HCT116 (cell line): ENCODE measurements at places on chromosomes 3 and 15. TPM values are rescaled to one million over a fixed set of nuclear protein-coding genes. Genes with fewer than 3 reads are reported as not detected.

The IGSF10 gene
- total RNA-seq, result 0.02 TPM

The C2CD4A gene
- total RNA-seq, result not detected

The KNG1 gene
- 0.25 TPM for total RNA-seq

The CAND2 gene
- not detected for total RNA-seq

The SLC35A5 gene
- total RNA-seq, result 21.4 TPM

The DAPK2 gene
- total RNA-seq, result 4.8 TPM

The MST1R gene
- total RNA-seq, result 113 TPM

The TXNRD3 gene
- 19.3 TPM for total RNA-seq

The SAXO2 gene
- total RNA-seq, result 5.7 TPM

The SPINK8 gene
- total RNA-seq, result not detected

GRCh38 chr15:71716990-71717389 lies 93.4 kb upstream of the NR2E3 start:
- no peak overlapping the region for H3K4me3 ChIP-seq
- H3K36me3 ChIP-seq, result no peaks in the 10 kb centered on the region
- H3K4me1 ChIP-seq, result peaks cover 8% of the 10 kb centered on the region
- no peak overlapping the region for H3K27ac ChIP-seq
- no peak for DNase-seq

DNA sequence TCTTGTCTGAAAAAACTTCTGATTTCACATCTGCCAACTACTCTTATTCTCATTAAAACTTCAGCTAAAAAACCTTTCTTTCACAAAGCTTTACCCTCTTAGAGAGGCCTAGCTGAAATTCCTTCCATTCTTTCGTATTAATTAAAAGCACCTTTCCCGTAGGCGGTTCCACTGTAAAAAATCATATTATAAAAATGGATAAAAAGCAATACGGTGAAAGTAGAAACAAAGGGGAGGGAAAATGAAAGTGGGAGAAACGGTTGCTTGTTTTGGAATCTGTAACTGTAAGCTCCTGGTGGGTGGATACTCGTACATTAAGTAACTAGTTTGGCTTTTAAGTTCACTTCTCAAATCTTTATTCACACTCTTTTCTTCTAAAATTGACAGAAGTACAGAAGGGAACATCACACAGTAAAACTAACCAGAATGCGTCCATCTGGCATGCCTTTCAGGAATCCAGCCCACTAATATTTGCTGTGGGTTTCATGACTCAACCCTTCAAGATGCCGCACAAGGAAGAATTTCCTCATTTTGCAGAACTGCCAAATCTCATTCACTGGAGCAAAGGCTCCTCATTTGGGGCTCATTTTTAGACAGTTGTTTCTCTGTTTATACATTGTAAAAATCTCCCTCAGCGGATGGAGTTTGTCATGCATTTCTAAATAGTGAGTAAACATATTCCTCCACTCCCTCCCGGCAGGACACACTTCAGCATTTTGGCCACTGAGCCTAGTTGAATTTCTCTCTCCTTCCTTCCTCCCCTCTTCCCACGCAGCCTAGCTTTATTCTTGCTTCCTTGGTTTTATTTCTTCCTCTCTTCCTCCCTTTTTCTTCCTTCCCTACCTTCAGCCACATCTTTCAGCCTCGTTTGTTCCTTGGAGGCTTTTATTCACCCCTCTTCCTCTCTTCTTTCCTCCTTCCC lies 419.5 kb upstream of the NAALADL2 start:
- H3K27me3 ChIP-seq, result no peaks in the 10 kb centered on the region
- H3K27ac ChIP-seq, result peak overlapping the region; percentile 99
- peak overlapping the region; percentile 76 for H3K4me3 ChIP-seq
- peaks cover 36% of the 10 kb centered on the region for H3K4me1 ChIP-seq

- H3K36me3 ChIP-seq, result no peaks in the 10 kb centered on the region
- DNase-seq, result no peak
- no peak overlapping the region for H3K4me3 ChIP-seq
- no peak overlapping the region for H3K27ac ChIP-seq
These were observed 110.6 kb downstream of the UNC13C start for GRCh38 chr15:54088837-54089236.

DNA sequence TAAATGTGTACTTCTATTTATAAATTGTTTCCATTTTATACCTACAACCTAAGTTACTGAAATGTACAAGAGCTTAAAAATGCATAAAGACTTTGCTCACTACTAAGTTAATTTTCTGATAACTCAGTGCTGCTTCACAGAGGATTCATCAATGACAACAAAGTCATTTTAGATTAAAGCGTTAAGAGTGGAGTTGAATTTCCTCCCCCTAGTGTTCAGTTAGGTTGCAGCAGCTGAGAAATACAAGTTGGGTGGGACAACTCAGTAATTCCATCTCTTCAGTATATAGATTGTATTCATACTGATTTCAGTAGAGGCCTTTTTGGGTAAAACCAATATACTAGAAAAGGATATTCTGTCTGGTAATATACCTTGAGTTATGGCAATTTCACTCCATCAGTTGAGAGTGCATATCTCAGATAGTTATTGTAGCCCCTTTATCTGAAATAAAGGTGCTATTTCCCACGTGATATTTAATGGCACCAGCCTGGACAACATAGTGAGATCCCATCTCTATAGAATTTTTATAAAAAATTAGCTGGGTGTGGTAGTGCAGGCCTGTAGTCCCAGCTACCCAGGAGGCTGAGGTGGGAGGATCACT lies 6.9 kb upstream of the RPL35A start:
- DNase-seq, result peak; percentile 61
- H3K27me3 ChIP-seq, result no peaks in the 10 kb centered on the region

- H3K27ac ChIP-seq, result no peak overlapping the region
- H3K27me3 ChIP-seq, result no peaks in the 10 kb centered on the region
- H3K4me3 ChIP-seq, result no peak overlapping the region
- H3K4me1 ChIP-seq, result no peaks in the 10 kb centered on the region
These were observed 344.9 kb downstream of the NLGN1 start for GRCh38 chr3:173742491-173742890.

DNA sequence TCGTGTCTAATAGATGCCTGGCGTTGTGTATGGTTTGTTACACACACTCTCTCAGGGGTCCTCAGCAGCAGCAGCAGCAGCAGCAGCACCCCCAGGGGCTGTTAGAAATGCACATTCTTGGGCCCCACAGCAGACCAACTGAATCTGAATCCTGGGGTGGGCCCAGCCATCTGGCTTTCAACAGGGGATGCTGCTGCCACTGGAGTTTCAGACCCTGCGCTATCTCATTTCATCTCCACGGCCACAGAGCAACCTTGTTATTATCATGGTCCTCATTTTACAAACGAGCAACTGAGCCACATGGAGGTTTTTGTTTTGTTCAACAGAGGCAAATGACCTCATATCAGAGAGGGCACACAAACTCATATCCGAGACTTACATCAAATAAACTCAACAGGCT lies 47.7 kb downstream of the MGLL start:
- no peak overlapping the region for H3K27ac ChIP-seq
- peaks cover 18% of the 10 kb centered on the region for H3K4me1 ChIP-seq
- no peak overlapping the region for H3K4me3 ChIP-seq
- no peaks in the 10 kb centered on the region for H3K36me3 ChIP-seq
- no peaks in the 10 kb centered on the region for H3K27me3 ChIP-seq

- H3K27me3 ChIP-seq, result no peaks in the 10 kb centered on the region
- H3K36me3 ChIP-seq, result no peaks in the 10 kb centered on the region
- no peak for DNase-seq
- no peak overlapping the region for H3K27ac ChIP-seq
These were observed 175.0 kb downstream of the SOX2 start for GRCh38 chr3:181886676-181887075.

DNA sequence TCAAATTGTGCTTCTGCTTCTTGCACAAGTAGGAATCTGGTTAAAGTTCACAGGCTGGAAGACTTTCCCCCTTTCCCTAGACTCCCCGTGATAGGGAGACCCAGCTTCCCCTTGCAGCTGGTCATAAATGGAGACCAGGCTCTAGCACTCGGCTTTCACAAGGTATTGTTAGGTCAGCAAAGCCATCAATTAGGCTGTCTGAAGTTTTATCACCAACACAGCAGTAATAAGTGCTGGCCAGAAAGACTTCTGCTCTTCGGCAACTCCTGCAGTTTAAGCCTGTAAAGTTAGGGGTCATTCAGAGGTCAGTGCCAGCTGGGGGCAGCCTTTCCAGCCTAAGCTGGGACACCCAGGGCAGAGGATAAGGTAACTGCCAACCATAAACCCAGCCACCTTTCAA lies 203.4 kb downstream of the MEIS2 start:
- no peaks in the 10 kb centered on the region for H3K27me3 ChIP-seq
- H3K4me3 ChIP-seq, result no peak overlapping the region
- peak overlapping the region; percentile 35; the same call in 1 of the 2 replicates for H3K27ac ChIP-seq
- H3K4me1 ChIP-seq, result peaks cover 24% of the 10 kb centered on the region

DNA sequence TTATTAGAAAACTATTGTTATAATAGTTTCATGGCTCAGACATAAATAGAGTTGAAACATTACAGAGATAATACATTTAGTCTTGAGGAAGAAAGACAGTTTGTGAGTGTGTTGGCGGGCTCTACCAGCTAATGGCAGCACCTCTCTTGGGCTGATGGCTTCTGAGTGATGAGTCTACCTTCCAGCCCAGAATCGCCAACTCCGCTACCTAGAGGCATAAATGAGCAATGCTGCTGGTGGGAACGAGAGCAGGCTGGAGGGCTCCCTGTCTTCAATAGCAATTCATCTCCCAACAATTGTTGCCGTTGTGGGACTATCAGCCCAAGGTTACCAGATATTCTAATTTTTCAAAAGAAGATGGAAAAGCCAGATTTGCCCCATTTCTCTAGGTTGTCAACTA lies 388.7 kb downstream of the FOXP1 start:
- H3K27me3 ChIP-seq, result no peaks in the 10 kb centered on the region
- H3K4me3 ChIP-seq, result no peak overlapping the region
- H3K27ac ChIP-seq, result no peak overlapping the region
- no peaks in the 10 kb centered on the region for H3K4me1 ChIP-seq
- H3K36me3 ChIP-seq, result no peaks in the 10 kb centered on the region

DNA sequence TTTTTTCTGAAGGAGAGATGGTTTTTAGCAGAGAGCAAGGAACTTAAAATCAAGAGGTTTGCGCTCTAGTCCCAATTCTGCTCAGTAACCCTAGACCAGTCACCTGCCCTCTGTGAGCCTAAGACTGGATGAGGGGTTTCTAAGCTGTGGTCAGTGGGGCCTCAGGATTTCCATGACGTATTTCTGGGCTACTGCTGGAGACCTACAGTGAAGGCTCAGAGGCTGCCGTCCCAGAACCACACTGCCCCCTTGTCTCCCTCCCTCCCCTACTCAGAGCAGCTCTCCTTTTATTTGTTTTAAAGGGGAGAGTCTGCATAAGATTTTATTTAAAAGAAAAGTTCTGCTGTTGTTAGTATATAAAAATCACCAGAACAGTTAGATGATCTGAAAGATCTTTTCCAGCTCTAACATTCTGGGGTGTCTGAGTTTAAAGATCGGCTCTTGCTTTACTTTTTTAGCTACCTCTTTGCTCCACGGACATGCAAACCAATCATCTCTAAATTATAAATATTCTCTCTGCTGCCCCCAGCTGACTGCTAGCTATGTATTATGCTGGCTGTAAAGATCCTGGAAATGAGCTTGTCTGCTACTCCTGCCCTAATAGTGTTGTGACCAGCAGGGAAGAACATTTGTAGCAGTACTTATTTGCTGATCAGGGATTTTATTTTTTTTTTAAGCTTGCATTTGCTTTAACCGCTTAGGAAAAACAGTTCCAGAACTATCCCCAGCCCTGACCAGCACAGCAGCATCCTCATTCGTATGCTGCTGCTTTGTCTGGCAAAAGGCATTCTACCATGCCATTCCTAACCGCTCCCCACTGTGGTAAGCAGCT lies 28.6 kb upstream of the NDUFB4 start:
- H3K27me3 ChIP-seq, result no peaks in the 10 kb centered on the region
- H3K4me1 ChIP-seq, result peaks cover 3% of the 10 kb centered on the region; the same call in 1 of the 2 replicates
- H3K36me3 ChIP-seq, result no peaks in the 10 kb centered on the region
- H3K27ac ChIP-seq, result no peak overlapping the region

DNA sequence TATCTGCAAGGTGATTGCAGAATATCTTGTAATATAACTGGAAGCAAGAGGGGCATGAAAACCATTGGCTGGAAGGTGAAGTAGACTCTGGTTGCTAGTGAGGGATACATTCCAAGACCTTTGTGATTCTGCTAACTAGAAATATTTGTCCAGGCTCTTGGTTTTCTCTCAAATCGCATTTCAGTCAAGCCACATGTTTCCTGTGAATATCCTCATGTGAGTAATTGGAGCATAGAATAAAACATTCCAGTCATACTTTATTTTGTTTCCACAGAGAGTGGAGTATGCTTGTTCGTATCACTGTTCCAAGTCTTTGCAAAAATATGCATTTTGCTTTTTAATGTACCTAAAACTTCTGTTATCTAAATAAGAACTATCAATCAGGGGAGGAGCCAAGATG lies 850.0 kb downstream of the EPHA3 start:
- no peaks in the 10 kb centered on the region for H3K27me3 ChIP-seq
- H3K4me3 ChIP-seq, result no peak overlapping the region
- H3K27ac ChIP-seq, result no peak overlapping the region
- no peak for DNase-seq
- H3K36me3 ChIP-seq, result no peaks in the 10 kb centered on the region
- no peaks in the 10 kb centered on the region for H3K4me1 ChIP-seq

DNA sequence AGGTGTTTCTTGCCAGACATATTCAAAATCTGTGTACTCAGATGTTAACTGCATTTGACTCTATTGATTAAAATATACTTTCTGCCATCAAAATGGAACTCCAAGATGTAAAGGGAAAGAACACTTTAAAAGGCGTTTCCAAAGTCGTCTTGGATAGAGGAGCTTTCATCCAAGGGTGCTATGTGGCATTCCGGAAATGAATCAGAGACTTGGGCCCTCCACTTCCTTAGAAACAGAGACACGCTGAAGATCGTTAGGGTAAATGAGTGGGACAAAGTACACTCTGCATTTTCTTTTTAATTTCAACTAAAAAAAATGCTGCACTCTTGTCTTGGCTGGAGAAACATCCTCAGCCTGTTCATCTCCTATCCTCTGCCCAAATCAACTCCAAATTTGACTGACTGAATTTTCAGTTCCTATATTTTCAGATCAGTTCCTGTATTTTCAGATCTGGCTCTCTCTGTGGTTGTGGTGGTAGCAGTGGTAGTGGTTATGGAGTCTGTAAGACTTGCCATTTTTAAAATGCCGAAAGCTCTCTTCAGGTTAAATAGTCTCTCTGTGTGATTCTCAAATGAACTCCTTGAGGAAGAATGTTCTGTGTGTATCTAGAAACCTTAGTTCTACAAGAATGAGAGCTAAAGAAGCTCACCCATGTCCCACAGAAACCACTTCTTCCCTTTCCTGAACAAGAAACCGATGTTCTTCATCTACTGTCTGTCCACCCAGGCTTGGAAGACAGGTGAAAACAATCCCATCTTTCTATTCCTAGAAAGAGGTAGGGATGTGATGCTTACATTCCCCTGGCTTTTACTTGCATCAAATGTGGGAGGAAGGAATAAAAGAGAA lies 156.8 kb upstream of the ICE2 start:
- peaks cover 53% of the 10 kb centered on the region for H3K27me3 ChIP-seq
- no peak overlapping the region for H3K4me3 ChIP-seq
- no peaks in the 10 kb centered on the region for H3K4me1 ChIP-seq
- H3K27ac ChIP-seq, result no peak overlapping the region
- H3K36me3 ChIP-seq, result no peaks in the 10 kb centered on the region

- no peaks in the 10 kb centered on the region for H3K4me1 ChIP-seq
- no peak overlapping the region for H3K4me3 ChIP-seq
- H3K27me3 ChIP-seq, result no peaks in the 10 kb centered on the region
- H3K27ac ChIP-seq, result no peak overlapping the region
- DNase-seq, result no peak
- no peaks in the 10 kb centered on the region for H3K36me3 ChIP-seq
These were observed 198.5 kb upstream of the ARPP21 start for GRCh38 chr3:35440826-35441225.

GRCh38 chr15:82548700-82549099 lies 8.4 kb upstream of the RPS17 start:
- H3K27me3 ChIP-seq, result peaks cover 16% of the 10 kb centered on the region; the same call in 1 of the 2 replicates
- H3K4me1 ChIP-seq, result no peaks in the 10 kb centered on the region
- H3K4me3 ChIP-seq, result no peak overlapping the region
- H3K36me3 ChIP-seq, result no peaks in the 10 kb centered on the region
- DNase-seq, result no peak
- H3K27ac ChIP-seq, result no peak overlapping the region
